ENCODE measurements at places on chromosomes 5 and 9.

DNA sequence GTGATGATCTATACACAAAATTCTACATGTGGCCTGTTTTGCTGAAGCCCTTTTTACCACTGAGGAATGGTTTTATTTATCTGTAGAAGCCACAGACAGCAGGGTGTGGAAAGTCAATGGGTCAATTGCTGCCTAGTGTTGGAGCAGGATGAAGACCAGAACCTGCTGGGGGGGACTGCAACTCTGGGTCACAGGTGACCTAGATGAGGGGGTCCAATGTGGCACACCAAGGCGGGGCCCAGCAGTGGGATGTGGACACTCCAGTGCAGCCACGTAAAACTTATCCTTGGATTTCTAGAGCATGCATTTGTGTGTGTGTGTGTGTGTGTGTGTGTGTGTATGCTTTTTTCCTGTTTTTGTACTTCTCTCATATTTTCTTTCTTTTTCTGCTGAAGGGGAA is 147.5 kb upstream of the PHYKPL start:
- DNase-seq: no peak

DNA sequence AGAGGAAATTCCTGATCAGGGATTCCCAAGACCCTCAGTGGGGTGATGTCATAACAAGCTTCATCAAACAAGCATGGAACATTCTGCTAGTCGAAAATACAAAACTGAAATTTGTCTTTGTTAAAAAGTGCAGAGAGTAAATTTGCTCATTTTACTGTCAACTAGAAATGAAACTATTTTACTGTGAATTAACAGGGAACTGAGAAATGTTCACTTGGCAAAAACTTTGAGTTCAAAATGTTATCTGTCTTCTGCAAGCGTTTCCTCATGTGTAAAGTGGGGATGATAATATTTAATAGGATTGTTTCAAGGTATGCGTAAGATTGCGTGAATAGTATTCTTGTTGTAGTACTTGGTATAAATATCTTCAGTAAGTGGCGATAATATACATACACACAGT is 45.4 kb downstream of the ALDH1A1 start:
- DNase-seq: no peak

GRCh38 chr5:116436674-116437350 is 137.8 kb downstream of the SEMA6A start:
- DNase-seq: no peak

GRCh38 chr9:96596601-96597111 is 23.0 kb downstream of the CDC14B start:
- no peak for DNase-seq

DNA sequence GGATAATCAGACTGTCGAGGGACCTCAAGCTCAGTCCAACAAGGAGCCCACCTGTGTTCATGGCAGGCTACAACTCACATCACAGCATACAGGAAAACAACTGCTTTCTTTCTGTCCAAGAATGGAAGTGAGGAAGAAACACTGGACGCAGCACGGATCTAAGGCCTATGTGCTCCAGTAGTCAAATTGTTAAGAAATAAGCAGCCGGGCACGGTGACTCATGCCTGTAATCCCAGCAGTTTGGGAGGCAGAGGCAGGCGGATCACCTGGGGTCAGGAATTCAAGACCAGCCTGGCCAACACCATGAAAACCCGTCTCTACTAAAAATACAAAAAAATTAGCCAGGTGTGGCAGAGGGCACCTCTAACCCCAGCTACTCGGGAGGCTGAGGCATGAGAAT is 427.8 kb downstream of the BNC2 start:
- peak; percentile 50 for DNase-seq

DNA sequence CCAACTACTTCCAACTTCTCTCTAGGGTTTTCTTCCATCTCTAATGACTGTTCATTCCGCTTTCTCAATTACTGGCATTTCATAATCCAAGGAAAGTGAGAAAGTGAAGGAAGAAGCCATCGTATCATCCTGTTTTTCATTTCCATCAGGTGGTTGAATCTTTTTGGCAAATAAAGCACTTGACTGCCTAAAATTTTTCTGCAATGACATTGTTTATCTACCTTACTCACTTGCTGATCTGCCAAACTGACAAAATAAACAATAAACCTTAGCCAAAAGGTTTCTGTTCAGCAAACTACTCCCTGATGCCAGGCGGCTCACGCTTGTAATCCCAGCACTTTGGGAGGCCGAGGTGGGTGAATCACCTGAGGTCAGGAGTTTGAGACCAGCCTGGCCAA is 18.4 kb downstream of the FNBP1 start:
- DNase-seq: peak; percentile 34

DNA sequence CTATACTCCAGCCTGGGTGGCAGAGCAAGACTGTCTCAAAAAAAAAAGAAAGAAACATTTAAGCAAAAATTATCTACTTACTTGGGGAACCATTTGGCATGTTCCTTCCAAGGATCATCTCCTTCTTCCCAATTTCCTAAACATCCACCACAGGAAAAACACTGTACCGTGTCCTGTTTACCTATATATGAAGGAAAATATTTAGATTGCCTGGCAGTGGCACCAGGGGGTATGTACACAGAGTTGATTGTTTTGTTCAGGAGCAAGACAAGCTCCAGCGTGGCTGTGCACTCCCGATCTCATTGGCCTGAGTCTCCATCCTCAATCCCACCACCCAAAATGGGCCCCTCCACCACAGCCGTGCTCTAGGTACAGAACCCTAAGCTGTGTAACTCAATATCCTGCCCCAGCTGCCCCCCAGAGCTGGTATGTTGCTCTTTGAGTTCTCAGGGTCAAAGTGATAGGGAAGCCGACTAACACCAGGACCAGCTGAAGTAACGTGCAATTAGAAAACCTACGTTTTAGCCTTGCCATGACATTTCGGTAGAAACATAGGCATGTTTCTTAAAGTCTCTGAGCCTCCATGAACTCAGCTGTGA is 13.8 kb downstream of the NAIP start:
- no peak for DNase-seq

GRCh38 chr9:65400886-65401285 is 115.9 kb upstream of the FOXD4L5 start:
- no peak for DNase-seq

- DNase-seq: peak; percentile 1
Measured at GRCh38 chr9:80968611-80969010, 720.7 kb downstream of the TLE1 start.
